ENCODE measurements at places on chromosomes 11 and 22. TPM values are rescaled to one million over a fixed set of nuclear protein-coding genes. Genes with fewer than 3 reads are reported as not detected.

Gene PHOX2A
- not detected for total RNA-seq

Gene HORMAD2
- total RNA-seq, result 0.13 TPM

Gene CTSW
- 9.1 TPM for total RNA-seq

Gene ASCL2
- 0.79 TPM for total RNA-seq

Gene SNX32
- 0.24 TPM for total RNA-seq

Gene ACR
- 1.4 TPM for total RNA-seq

Gene ZC3H12C
- total RNA-seq, result 15.1 TPM

Gene SOX10
- not detected for total RNA-seq

Gene GGTLC2
- 0.47 TPM for total RNA-seq

Gene UBQLNL
- 0.50 TPM for total RNA-seq

Gene IGSF9B
- total RNA-seq, result 8.7 TPM

Gene C11orf86
- total RNA-seq, result not detected

Gene JAML
- total RNA-seq, result 20.4 TPM

Gene ISX
- not detected for total RNA-seq

Gene TSSC4
- 47.6 TPM for total RNA-seq

Gene TRIM48
- not detected for total RNA-seq

Gene OTOG
- total RNA-seq, result not detected

Gene CAPN5
- 13.2 TPM for total RNA-seq

Gene MPZL3
- 16.3 TPM for total RNA-seq

Gene POU2AF3
- total RNA-seq, result 2.7 TPM

Gene TECTA
- 0.58 TPM for total RNA-seq

Gene RRAS2
- total RNA-seq, result 44.2 TPM

Gene MMP8
- 0.41 TPM for total RNA-seq

Gene GLB1L2
- total RNA-seq, result 11.9 TPM

Gene TTC28
- 41.6 TPM for total RNA-seq

Gene OR4X2
- not detected for total RNA-seq

Gene ROBO4
- 39.4 TPM for total RNA-seq

Gene RCOR2
- total RNA-seq, result 1.4 TPM

Gene C11orf97
- 1.8 TPM for total RNA-seq

Gene OR6A2
- total RNA-seq, result 0.15 TPM

Gene PANX3
- total RNA-seq, result not detected

Gene NOX4
- 0.86 TPM for total RNA-seq

Gene CRYBB2
- not detected for total RNA-seq

Gene SCGB1A1
- 3.5 TPM for total RNA-seq

Gene WNT11
- total RNA-seq, result 4.8 TPM

Gene PANX2
- total RNA-seq, result 4.6 TPM

Gene ACCS
- total RNA-seq, result 42.1 TPM
